ENCODE measurements at places on chromosomes 6 and 20. TPM values are rescaled to one million over a fixed set of nuclear protein-coding genes. Genes with fewer than 3 reads are reported as not detected.

- no peak for DNase-seq
These were observed 1.5 kb downstream of the FAM210B start for GRCh38 chr20:56360133-56360907.

LAMP5 gene
- total RNA-seq = not detected

RGS19 gene
- 14.8 TPM for total RNA-seq

- no peak for DNase-seq
These were observed 15.6 kb upstream of the GCNT2 start for GRCh38 chr6:10505529-10505928.

GRCh38 chr6:111799576-111800258, 73.5 kb downstream of the FYN start:
- no peak for DNase-seq

DNA sequence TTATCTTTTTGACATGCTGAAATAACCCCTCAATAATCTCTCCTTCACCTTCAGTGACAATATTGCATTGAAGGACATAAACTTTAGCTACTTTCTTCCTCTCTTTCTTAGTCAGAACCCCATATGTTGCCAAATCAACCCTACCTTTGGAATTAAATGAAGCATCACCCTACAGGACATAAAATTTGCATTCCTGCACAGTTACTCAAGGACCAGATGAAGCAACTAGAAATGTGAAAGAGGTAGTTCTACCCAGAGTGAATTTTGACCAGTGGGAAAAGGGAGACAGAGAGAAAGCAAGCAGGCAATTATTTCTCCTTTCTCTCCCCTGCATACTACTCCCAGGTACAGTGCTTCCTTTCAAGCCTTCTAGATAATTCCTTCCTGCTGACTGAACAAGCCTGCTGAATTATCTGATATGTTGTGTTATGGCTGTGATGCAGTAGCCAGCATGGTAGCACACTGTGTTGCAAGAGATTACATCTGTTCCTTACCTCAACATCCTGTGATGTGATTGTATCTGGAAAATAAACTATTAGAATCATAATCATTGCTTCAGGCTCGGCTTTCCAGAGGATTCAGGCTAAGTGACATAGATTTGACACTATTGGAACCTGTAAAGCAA, 16.6 kb downstream of the TENT5A start:
- DNase-seq = no peak

DNA sequence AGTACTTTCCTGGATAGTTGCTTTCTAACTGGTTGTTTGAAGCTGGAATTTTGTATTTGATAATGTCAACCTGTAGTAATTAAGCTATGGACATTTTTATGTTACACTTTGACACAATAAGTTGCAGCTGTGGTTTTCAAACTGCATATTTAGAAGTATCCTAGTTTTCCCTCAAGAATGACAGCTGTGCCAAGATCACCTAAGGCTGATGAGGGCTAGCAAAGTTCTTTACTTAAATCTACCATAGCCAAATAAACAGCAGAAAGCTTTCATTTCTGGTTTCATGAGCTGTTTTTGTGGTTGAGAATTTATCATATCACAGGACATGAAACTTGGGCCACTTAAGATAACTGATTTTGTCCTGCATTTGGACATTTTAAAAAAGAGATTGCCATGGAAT, 30.6 kb downstream of the FAM229B start:
- no peak for DNase-seq

DNA sequence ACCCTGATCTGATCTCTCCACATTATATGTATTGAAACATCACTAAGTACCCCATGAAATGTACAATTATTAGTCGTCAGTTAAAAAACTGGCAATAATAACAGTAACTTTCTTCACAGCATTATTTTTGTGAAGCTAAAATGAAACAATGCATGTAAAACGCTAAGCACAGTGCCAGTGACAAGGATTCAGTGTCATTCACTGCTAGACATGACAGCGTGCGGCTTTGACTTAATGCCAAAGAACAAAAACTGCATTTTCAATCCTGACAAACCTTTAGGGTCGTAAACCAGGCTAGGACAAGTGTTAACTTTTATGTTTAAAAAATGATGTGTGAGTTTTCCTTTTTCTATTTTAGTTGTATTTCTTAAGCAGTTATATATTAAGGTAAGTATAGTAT, 8.8 kb upstream of the OPN5 start:
- no peak for DNase-seq

DNA sequence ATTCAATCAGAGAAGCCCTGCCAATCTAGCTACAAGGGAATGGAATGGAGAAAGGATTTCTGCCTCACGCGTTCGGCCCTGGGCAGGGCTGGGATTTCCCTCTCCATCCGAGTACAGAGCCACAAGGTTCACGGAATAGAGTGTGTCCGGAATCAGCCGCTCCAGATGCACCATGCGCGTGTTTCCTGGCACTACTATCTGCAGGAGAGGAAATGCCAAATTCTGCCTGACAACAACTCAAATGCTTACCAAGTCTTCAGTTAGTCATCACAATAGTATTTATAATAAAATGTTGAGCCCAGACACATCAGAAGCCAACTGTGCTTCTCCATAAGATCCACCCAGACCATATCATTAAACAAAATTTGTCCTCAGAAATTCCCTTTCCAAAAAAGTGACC, 75.1 kb downstream of the COL12A1 start:
- DNase-seq = no peak

- no peak for DNase-seq
These were observed 781.4 kb downstream of the QKI start for GRCh38 chr6:164195942-164196281.

DNA sequence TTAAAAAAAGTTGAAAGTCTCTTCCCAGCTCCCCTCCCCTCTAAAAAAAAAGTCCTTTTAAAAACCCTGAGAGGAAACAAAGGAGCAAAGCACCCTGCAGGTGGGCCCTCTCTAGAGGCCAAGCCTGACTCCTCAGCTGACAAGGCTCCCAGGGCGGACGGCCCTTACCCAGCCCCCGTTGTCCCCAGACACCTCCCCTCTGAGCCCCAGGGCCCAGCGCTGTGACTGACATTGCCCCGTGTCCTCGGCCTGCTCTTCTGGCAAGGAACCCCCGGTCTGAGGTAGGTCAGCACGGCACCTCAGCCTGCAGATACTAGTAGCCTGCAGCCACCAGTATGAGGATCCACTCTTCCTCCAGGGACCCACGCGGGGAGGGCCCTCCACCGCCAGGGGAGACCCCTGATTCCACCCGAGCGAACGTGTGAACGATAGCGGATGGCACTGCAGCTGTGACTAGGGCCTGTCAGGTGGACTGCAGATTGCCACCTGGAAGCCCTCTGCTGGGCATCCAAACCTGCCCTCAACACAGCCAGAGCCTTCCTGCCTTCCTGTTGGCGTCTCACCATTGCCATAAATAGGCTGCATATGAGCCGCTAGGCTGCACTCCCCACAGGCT, 34.2 kb downstream of the FOXC1 start:
- no peak for DNase-seq

- DNase-seq = no peak
These were observed 91.6 kb upstream of the RIPOR2 start for GRCh38 chr6:25027221-25027916.

DNA sequence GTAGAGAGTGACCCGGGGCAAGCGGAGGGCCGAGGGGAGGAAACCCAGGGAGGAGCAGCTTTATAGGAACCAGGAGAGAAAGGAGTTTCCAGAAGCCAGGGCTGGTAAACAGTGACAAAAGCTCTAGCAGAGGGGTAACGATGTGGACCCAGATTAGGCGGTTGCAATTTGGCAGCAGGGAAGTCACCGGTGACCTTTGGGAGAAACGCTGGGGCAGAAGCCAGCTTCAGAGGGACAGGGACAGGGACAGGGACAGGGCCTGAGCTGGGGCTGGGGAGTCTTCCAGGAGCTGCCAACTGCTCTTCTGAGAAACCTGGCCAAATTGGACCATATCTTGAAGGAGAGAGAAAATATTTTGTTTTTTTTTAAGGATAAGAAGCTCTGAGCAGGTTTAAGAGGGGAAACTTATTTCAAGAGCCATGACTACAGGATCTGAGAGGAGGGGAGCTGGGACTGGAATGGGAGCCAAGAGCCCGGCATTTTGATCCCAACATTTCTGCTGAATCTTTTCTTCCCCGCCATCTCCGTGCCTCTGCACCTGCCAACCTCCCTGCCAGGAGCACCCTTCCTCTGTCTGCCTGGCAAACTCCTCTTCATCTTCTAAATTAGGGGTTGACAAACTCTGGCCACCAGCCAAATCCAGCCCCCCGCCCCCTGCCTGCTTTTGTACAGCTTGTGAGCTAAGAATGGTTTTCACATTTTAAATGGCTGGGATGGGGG, 22.6 kb upstream of the PREX1 start:
- no peak for DNase-seq

- DNase-seq = no peak
These were observed 52.6 kb downstream of the EDN3 start for GRCh38 chr20:59352990-59353389.

DNA sequence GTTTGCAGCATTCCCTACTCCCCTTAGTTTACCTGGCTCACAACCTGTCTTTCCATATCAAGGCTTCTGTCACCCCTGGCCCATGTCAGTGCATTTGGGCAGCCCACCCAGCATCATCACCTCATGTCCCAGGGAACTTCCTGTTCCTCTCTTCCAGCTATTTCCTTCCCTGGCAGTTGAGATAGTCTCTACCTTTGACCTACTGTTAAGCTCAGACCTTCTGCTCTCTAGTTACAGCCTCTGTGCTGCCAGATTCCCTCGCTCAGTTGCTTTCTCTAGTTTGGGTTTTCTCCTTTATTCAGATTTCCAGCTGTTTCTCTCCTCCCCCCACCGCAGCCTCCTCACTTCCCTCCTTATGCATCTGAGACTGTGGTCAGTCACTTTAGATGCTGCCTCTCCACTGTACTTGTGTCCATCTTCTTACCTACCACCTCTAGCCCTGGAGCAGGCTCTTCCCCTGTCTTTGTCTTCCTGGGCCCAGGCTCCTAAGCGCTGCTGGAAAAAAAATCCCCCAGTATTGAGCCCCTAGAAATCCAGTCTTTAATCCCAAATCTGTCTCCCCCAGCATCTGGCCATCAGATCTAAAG, 16.3 kb downstream of the PTPN1 start:
- no peak for DNase-seq

Data from suprapubic skin (tissue), 4 donors.